ENCODE measurements at places on chromosomes 7 and 10.

DNA sequence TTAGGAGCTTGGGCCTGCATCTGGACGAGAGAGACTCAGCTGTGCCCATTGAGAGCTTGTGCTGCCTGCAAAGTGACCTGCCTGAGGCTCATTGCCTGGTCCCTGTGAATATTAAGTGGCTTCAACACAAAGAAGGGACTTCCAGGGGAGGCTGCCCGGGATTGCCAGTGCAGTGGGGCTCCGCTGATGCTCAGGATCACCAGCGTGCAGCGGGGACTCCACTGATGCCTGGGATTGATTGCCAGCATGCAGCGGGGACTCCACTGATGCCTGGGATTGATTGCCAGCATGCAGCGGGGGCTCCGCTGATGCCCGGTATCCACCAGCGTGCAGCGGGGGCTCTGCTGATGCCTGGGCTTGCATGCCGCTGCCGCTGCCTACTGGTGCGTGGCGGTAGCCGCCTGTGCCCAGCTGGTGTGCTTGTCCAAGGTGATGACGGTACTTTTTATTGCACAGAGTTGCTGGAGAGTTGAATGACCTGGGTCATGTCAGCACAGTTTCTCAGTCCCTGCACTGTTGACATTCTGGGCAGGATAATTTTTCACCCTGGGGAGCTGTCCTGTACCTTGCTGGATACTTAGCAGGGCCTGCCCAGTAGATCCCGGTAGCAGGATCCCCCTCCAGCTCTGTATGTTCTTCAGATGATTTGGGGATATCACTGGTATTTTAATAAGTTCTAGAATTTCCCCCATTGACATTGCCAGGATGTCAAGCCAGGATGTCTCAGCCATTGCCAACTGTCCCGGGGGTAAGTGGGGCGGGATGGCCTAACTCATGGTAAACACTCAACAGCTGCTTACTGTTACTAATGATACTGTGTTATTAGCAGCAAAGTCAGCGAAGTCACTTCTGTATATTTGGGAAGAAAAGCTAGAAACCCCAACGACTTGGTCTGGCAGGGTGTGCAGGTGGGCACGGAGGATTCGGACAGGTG is 13.0 kb downstream of the DOCK1 start:
- DNase-seq: no peak

DNA sequence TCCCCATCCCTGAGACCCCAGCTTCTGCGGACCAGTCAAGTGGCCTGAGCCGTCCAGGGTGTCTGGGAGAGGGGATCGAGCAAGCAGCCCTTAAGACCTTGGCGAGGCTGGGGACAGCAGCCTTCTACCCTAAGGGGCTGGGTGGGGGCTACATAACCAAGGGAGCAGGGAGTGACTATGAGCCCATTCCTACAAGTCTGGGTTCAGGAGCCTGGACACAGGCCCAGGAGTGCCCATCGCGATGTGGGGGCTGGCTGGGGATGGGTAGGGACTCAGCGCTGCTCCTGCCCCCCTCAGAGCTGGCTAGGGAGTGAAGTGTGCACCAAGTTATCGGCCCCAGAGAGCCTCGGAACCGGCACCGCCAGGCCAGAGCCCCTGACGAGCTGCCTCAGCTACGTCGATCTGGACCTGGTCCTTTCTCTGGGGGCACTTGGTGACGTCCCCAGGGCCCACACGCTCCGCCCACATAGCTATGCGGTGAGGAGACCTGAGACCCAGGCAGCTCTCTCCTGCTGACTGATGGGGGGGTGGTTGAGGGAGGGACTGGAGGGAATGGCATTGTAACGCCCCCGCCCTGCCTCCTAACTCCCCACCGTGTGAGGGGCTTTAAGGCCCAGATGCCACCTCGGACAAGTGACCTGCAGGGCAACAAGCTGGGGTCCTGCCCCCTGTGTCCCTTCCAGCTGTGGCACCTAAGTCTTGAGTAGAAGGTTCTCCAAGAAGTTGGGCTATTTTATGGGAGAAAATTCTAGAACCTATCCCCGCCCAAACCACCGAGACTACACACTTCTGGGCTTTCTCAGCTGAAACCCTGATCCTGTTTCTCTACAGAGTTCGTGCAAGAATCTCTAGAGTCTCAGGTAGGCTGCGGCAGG is 2.5 kb downstream of the SAP25 start:
- peak; percentile 25 for DNase-seq

- DNase-seq: no peak
Measured at GRCh38 chr10:51023636-51024035, 50.7 kb upstream of the PRKG1 start.

DNA sequence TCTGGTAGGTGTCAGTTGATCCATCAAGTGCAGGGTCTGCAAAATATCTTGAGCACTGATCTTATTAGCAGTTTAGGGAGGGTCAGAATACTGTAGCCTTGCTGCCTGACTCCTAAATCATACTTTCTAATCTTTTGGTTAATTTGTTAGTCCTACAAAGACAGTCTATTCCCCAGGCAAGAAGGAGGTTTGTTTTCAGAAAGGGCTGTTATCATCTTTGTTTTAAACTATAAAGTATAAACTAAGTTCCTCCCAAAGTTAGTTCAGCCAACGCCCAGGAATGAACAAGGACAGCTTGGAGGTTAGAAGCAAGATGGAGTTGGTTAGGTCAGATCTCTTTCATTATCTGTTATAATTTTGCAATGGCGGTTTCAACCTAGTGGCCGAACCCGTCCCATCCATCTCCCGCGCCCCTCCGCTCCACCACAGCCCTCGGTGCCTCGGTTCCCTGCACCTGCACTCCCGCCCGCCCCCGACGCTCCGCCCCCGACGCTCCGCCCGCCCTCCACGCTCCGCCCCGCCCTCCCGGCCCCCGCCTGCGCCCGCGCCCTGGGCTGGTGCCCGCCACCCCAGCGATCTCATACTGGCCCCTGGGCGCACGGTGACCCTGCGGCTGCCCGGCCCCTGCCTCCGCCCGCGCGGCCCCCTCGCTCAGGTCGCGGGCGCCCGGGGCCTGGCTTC is at the start of gene ADCK2:
Gene ADCK2 (plus strand): TSS at position 564 of the 681 bp plus-strand sequence. CDS start 386 bp downstream, outside the sequence.
- DNase-seq: peak; percentile 26

Measured in fibroblast of skin of scalp (primary cell).